Activated naive CD4-positive, alpha-beta T cell treated with anti-CD3 and anti-CD28 coated beads for 36 hours (primary cell): ENCODE measurements at places on chromosomes 1 and 21. TPM values are rescaled to one million over a fixed set of nuclear protein-coding genes. Genes with fewer than 3 reads are reported as not detected.

Gene PCBP3
- 10.0 TPM for total RNA-seq

Gene TENT5C
- 10.7 TPM for total RNA-seq

Gene DNASE2B
- not detected for total RNA-seq

Gene SYT6
- not detected for total RNA-seq

DNA sequence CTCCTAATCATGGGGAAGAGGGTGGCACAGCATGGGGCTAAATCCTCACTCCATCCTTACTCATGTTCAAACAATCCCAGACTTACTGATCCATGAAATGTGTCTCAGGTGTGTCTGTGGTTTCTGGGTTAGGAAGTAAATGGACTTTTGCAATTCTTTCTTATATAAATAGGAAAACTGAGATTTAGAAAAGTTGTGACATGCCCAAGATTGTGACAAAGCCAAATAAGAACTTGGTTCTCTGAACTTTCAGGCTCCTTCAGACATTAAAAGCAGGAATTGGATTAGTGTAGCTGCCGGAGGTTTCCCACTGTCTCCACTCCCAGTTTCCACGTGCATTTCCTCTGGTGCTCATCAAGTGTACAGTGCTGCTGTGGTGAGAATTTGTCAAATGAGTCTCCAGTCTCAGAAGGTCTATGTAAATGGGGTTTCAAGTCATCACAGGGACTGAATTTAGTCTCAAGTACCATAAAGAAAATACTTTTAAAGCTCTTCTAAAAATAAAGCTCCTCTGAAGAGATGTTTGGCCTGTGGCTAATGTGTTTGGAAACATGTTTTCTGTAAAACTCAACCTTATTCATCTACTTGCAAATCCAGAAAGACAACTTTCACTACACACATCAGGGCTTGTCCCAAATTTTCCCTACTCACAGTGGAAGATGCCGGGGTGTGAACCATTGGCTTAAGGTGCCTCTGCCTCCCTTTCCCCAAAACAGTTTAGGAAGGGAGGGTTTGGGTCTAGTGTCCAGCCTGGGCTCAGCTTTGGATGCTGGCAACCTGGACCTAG is 115.2 kb downstream of the NGF start:
- DNase-seq, result no peak

DNA sequence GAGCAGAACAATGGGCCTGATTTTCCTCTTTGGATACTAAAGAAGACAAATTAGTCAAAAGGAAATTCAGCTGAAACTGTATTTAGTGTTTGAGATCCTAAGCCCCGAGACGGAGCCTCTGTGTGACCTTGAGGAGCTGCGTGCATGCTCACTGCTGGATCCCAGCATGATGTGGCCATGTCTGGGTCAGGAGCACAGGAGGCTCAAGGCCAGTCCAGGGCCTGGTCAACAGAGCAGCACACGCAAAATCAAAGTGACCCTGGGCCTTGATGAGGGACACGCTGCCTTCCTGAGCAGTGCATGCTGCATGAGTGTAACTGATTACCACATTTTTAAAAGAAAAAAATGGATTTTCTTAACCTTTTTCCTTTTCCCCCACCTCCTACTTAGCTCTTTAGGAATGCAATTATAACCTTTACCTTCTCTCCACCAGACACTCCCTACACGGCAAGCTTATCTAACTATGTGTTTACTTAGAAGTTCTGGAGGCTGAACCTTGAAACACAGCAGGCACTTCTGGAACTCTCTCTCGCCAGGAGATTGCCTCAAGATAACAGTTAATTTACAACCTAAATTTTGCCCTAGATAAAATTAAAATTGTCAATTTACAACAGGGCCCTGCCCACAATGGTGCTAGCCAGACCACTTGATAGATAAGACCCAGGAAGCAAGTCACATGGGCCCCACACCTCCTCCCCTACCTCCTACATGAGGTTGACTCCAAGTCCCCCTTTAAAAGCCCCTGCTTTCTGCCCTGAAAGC is 144.6 kb downstream of the LRIG2 start:
- DNase-seq, result no peak

DNA sequence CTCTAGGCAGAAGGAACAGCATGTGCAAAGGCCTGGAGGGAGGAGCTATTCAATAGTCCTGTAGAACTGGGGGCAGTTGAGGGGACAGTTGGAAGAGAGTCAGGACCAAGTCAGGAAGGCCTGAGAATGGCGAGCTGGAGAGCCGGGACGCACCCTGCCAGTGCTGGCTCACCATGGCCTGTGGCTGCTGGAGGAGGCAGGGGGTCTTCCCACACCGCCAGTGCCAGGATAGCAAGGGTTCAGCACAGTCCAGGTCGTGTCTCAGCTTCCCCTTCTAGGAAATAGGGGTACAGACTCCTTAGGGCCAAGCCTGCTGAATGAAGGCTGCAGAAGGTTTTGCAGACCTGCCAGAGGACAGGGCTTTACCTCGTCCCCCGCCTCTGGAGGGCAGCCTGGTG is 7.3 kb downstream of the PODN start:
- DNase-seq, result peak; percentile 2

DNA sequence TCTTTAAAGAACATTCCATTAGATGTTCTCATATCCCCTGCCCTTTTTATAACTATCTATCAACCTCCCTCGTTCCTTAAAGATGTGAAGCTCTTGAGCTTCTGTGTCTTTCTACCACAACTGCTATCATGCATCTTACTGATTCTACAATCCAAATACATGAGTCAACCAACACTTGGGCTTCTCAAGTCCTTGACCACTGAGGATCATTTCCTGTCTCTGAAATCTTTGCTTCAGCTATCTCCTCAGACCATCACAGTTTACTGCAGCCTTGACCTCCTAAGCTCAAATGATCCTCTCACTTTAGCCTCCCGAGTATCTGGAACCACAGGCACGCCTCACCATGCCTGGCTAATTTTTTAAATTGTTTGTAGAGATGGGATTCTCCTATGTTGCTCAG is 75.2 kb downstream of the FMO4 start:
- no peak for DNase-seq

GRCh38 chr1:162639718-162640117 is 7.5 kb downstream of the DDR2 start:
- no peak for DNase-seq

DNA sequence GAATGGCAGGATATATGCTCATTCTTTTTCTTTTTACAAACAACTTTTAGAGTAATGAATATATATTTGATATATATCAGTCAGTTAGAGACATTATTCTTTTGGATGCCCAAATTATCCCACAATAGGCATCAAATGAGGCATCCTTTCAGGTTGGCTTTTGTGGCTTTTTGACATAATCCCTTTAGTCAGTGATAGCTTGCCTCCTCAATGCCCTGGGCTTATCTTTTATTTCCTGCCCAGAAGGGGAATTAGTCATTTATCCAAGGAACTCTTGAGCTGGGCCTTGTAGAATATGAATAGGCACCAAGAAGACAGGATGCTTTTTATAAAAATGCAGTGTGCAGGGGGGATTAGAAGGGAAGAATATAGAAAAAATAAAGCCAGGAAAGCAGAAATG is 22.2 kb downstream of the EPHX4 start:
- no peak for DNase-seq

DNA sequence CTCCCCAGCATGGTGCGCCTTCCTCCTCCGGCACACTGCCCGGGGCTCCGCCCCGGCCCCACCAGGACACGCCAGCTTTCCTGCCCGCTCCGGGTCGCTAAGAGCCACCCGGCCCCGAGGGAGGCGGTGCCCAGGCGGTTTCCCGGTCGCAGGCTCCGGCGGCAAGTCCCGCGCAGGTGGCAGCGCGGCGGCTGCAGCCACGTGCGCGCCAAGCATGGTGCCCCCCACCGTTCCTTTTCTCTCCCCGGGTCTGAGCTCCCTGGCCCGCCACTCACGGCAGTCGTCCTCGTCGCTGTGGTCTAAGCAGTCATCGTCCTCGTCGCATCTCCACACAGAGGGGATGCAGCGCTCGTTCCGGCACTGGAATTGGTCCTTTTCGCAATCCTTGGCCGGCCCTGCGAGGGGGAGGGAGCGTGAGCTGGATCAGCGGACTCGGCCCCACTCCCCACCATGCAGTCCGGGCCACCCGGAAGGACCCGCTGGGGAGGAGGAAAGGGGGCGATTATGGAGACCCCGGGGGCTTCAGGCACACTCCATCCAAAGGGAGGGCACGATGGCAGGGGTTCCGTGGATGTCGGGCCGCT is 1.2 kb downstream of the LRP8 start:
- peak; percentile 62 for DNase-seq

DNA sequence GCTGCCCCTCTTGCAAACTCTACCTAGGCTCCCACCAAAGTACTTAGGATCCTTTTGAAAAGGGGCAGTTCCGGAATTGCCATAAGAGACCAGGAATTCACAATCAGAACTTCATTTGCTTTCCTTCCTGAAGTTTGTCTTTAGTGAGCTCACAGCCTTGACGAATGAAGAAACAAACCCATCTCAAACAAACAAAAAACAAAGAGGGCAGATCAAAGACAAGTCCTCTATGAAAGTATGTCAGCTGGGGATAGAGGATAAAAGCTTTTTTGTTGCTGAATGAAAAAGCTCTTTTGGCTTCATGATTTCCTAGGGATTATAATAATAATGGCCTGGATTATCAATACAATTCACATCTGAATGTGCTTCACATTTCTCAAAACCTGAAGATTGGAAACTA is 357.9 kb upstream of the DUSP10 start:
- no peak for DNase-seq

DNA sequence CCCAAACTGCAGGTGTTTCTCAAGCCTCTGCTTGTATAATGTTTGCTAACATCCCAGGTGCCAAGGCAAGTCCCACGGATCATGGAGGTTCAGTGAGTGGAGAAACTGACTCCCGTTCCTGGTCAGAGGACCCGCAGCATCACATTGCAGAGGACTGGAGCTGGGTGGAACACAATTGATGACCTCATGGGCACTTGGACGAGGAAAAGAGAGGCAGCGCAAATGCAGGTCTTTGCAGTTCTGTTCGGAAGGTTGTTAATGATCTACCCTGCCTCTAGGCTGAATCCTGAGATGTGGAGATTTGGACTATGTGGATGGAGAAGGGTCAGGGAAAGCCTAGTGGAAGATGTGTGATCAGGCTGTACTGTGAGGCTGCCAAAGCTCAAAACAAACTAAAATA is 192.9 kb downstream of the DUSP10 start:
- no peak for DNase-seq

DNA sequence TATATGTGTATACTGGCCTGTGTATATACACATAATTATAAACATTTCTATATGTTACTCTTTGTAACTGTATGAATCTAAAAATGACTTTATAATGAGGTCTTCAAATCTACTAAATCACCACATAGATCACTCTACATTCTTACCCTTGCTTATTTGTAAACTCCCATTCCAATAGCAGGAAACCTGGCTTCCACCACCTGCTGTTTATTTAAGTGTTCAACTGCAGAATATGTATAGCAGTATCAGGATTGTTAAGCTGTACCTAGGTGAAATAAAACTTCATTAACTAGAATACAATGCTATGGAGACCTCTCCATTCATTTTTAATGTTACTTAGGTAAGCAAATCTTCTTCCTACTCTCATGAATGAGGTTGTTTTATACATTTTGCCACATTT is 1351.1 kb upstream of the B3GALT2 start:
- no peak for DNase-seq

DNA sequence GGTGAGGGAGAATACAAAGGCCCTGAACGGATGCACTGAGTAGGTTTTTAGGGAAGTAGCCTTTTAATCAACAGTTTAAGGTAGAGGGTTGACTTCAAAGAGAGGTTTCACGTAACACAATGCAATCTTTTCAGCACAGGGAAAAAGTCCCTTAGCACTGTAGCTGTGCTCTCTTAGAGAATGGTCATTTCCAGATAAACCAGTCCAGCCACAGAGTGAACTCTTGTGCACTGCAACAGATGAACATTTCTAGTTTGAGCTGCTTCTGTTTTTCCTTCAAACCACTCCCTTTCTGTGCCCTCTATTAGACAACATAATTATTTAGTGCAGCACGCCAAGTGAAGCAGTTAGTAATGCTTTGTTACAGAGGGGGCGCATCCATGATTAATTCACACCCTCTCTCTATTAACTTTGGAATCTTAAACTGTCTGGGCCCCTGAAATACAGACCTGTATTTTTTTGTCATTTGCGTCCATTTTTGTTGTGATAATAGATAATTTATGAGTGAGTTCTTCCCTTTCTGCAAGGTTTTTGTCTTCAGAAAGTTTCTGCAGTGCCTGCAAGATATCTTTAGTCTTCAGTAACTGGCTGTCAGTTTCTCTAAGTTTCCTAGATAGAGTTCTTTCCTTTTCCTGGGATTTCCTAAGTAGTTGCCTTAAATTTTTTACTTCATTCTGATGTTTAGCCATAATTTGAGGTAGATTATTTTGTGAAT is 22.9 kb downstream of the LCA5L start:
- DNase-seq, result no peak

DNA sequence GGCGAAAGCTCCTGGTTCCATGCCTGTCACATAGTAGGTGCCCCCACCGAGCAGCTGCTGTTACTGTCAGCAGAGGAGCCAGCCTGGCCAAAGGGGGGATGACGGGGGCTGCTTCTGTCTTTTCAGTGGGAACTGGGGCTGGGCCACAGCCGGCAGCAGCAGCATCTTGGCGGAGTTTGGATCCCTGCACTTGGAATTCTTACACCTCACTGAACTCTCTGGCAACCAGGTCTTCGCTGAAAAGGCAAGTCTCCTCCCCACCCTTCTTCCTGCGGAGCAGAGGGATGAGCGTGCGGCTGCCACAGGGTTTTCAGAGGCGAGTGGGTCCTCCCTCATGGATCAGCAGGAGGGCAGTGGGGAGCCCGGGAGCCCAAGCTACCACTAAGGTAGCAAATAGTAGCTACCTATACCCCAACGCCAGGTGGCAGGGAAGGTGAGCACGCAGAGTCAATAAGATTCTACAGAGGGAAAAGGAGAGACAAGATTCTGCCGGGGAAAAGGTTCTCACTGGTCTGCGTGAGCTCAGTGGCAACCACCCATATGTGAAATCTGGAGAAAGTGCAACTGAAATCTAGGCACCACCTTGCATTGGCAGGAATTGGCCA is 41.4 kb upstream of the SELENON start:
- no peak for DNase-seq

DNA sequence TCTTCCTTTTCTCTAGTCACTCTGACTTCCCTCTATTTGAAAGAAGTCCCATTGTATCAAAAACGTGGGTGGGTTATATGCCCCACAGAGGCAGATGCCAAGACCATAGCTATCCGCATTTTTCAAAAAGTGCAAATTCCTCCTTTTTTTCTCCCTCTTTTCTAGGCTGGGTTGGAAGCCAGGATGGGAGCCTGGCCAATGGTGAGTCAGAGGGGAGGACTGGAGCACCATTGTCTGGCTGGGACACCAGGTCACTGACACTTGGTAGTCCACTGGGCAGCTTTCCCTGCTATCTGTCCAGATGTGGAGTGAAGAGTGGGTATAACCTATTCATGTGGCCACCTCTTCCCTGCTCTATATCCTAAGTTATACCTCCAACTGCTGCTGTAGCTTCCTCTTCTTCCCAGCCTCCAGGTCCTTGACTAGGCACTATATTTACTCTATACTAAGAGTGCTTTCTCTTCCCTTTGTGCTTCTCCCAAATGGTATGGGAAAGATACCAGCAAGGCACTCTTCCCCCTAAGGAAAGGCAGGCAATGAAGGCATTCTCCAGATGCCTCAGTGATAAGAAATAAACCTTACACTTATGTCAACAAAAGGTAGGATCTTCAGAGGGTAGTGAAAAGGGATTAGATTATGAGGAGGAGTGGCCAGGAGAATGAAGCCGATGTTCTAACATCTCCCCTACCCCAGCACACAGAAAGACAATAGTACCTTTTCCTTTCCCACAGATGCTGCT is 12.9 kb downstream of the PI4KB start:
- DNase-seq, result no peak
